ENCODE measurements at places on chromosomes 6 and 20.

GRCh38 chr20:56676679-56677078 lies 47.6 kb downstream of the TFAP2C start:
- DNase-seq = no peak

- DNase-seq = no peak
Measured at GRCh38 chr6:31351401-31352309, 5.3 kb downstream of the HLA-B start.

DNA sequence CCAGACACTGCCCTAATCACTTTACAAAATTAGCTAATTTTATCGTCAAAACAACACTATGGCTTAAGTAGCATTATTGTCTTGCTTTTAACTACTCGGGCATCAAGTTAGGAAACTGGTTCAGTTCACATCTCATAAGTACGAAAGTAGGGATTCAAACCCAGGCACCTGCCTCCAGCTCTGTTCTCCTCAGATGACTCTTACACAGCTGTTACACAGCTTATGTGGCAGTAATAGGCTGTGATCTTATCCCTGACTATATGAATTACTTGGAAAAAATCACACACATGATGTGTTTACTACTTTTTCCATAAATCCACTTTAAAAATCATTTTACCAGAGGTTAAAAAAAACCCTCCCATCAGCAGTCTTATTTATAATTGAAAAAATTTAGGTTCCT lies 389.2 kb upstream of the FLRT3 start:
- DNase-seq = no peak

DNA sequence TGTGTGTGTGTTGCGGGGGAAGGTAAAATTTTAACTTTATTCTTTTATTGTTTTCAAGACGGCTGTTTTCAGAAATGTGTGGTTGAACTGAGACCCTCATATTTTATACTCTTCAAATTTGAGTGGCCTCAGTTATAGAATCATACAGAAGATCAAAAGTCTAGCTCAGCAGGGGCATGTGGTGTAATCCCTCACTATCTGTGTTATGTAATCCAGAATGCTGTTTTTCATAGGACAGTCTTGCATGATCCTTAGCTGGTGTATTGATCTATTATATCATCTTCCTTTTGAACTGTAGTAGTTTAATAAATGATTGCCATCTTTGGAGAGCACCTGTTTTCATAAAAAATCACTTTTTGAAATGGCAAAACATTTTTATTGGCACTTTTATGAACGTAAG lies 1.4 kb downstream of the PLCB4 start:
- DNase-seq = no peak

DNA sequence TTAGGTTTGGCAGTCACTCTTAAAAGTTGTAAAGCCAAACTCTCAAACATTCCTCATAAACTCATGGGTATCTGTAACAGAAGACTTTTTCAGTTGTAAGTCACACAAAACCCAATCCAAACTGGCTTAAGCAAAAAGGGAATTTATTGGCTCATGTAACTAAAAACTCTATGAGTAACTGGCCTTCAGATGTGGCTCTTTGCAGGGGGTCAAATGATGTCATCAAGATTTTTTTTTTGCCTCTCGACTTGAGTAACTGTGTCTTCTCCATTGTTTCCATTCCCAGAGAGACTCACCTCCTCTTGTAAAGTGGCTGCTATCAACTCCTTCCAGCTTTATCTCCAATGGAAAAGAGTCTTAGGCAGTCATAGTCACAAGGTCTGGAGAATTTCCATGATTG lies 645.0 kb downstream of the DHX35 start:
- no peak for DNase-seq

DNA sequence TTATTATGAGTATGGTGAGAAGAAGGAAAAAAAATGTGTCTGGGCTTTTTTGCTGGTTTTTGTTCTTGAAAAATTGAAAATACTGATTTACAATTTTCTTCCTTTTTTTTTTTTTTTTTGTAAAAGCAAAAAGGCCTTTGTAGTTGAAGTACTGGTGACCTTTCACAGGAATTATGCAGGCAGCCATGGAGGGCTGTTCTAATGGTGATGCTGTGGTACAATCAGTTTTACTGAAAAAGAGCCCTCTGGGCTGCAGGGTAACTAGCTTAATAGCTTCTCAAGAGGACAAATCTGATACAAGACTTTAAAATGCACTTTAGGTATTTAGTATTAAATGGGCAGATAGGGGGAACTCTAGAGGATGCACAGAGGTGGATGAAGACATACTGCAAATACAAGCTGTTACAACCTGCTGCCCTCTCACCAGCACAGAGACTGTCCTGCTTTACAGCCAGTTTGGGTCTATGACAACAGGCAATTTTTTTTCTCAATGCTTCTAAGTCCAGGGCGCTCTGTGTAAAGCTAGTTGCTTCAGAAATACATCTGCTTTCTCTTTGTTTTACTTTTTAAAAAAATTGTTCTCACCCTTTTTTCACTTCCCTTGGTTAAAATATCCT lies 61.6 kb upstream of the HS3ST5 start:
- DNase-seq = no peak

DNA sequence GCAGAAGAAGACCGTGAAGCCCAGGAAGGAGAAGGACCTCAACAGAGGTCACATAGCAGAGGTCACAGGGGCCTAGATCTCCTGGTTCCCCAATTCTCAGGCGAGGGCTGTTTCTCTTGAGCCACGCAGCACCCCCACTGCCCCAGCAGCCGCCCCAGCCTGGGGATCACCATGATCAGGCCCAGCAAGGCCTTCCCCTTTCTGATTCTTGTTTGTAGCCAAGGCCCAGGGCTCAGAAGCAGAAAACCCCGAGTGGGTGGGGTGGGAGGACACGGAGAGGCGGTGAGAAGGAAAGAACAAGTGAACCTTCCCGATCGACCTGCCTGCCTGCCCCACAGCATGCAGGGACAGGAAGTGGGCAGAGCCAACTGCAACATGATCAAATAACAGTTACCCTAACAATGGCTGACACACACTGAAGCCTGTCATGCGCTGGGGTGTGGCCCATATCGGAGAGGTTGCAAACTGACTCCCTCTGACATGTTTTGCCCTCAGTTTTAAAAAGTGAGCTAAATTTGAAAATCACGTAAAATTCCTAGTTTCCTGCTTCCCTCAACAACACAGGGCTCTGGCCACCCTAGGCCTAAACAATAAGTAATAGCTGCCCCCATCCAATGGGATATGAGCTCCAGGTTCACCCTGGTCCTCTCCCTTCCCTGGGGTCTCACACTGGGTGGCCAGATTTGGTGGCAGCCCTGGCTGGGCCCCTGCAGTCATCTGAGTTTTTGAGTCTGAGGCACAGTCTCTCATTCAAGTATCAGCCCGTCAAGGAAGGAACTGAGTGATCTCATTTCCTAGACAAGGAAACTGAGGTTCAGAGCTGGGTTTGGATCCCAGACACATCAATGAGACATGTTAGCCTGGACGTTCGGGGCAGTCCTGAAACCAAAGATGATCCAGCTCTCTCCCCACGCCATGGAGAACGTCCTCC lies 6.5 kb downstream of the PEDS1 start:
- DNase-seq = no peak

DNA sequence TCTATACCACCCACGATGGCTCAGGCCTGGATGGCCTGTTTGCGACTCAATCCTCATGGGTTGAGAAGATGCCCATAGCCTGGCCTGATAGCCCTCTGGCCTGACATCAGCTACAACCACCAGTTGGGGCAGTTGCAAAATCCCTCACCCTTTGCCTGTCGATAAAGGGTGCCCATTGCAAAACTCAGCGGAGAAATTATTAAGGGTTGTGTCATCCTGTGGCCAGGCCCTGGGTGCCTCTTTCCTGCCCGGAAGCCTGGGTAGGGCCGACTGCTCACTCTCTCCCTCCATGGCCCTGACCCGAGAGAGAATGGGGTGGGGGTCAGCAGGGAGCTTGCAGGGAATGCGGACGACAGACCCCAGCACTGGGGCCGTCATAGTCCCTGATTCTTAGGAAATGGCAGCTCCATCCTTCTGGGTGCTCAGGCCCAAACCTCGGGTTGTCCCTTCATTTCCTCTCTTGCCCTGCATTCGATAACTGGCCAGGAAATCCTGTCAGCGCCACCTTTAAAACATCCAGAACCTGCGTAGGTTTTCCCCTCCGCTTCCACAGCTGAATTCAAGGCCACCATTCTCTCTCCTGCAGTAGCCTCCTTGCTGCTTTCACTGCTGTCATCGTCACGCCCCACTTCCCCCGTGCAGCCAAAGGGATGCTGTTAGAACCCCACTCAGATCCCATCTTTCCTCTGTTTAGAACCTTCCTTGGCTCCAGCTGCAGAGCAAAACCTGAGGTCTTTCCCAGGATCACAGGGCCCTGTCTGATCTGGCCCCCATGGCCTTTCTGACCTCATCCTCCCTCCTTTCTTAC lies 31.1 kb downstream of the CEBPB start:
- DNase-seq = no peak

GRCh38 chr6:484086-484745 lies 92.7 kb downstream of the IRF4 start:
- DNase-seq = no peak

GRCh38 chr6:156948807-156949206 lies 171.6 kb downstream of the ARID1B start:
- DNase-seq = no peak

- no peak for DNase-seq
Measured at GRCh38 chr20:43040427-43040826, 149.3 kb downstream of the PTPRT start.

- DNase-seq = no peak
Measured at GRCh38 chr20:23091721-23092383, 5.7 kb upstream of the CD93 start.

- no peak for DNase-seq
Measured at GRCh38 chr20:6034134-6034969, 19.5 kb downstream of the LRRN4 start.

DNA sequence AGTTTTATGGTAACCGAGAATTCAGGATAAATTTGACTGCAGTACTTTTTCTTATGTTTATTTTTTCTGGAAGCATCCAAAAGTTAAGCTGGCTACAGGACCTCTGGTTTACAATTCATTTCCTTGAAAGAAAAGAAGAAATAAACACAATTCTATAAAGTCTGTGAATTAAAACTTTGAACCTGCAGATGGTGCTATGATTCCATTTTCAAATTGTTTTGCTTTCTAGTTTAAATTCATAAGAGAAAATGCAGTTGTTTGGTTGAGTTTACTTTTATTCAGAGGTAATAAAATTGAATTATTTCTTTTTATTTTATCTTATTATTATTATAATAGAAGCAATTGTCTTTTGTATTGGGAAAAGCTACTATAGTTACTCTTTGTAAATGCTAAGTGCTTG lies 1.8 kb upstream of the VIP start:
- DNase-seq = no peak

DNA sequence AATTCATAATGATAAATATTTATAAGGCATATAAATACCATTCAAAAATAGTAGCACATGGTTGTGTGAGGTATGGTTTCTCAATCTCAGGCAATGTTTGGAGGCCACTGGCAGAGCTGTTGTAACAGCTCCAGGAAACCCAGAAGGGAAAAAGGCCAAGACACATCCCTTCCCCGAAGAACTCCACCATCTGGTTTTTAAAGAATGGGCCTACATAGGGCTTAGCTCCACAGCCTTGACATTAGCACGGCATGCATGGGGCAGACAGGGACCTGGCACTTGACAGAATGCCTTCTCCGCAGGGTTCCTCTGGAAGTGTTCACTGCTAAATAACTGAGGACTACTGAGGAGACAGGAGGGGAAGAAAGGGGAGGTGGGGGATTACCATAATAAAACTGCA lies 16.1 kb upstream of the FOXO3 start:
- DNase-seq = no peak
